ENCODE measurements at places on chromosomes 1 and 21. TPM values are rescaled to one million over a fixed set of nuclear protein-coding genes. Genes with fewer than 3 reads are reported as not detected.

The FAM177B gene
- total RNA-seq = 0.18 TPM

The SLC6A17 gene
- 11.5 TPM for total RNA-seq

GRCh38 chr1:59720326-59721115 is 94.2 kb upstream of the HOOK1 start:
- no peak for DNase-seq

DNA sequence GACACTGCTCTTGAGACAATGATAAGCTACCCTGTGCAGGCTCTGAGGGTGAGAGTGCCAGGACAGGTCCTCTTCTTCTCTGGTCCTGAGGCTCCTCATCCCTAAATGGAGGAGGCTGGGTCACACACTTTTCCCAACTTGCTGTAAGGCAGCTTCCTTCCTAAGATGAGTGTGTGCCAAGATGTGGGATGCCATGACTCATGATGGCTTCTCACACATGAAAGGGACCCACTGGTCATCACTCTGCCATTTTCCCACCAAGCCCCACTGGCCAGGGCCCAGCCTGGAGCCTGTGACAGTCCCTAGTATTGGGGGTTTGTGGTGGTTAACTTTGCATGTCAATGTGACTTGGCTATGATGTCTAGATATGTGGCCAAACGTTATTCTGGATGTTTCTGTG is 54.4 kb downstream of the CNIH3 start:
- no peak for DNase-seq

The GSTM1 gene
- 5.1 TPM for total RNA-seq

GRCh38 chr1:160797271-160797709 is 1.3 kb downstream of the LY9 start:
- DNase-seq = no peak

DNA sequence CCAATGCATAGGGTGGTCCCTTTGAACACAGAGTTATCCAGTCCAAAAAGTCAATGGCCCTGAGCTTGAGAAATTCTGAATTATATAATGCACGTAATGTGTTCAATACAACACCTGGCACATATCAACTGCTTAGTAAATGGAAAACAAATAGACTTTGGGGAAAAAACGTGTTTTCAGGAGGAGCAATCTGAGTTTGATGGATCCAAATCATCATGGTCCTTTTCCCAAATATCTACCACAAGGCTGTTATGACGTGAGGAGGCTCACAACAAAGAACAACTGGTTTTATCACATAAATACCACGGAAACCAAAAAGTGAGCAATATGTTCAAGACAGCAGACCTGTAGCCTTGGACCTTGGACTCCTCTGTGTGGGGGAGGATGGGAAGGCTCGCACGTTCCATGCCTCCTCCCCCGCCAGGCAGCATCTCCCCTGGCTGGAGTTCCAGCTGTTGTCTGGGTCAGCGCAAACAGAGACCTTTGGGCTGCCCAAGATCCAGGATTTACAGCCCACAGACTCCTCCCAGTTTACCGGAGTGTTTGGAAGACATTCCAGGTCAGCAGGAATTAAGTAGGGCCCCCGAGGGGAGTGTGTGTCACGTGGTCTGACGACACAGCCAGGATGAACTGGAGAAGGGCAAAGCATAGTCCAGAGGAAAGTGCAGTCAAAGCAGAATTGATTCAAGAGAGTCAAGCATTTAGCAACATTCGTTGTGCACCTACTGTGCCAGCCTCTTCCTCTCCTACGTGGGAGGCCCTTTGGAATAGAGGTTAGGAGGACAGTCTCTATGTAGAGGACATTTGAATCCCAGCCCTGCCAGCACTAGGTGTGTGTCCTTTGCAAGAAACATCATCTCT is 32.2 kb upstream of the MED18 start:
- no peak for DNase-seq

GRCh38 chr1:188689542-188689941 is 1788.1 kb downstream of the BRINP3 start:
- no peak for DNase-seq

- no peak for DNase-seq
These were observed 15.6 kb downstream of the EPHA8 start for GRCh38 chr1:22578732-22579361.

DNA sequence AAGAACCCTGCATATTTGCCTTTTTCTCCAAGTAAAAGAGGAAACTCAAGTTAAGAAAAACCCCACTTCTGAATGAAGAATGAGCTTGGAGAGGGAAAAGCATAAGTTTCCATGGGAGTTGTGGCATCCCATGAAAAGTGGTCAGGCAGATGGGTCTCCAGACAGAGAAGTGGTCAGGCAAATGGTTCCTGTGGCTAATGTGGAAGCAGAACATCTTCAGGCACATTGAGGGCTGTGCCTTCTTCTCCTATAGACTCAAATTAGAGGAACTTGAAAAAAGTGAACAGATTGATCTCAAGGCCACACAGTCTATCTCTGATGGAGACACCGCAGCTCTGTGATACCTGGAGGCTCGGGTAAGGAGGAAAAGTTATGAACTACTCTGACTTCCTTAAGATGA is 55.7 kb upstream of the KIRREL1 start:
- no peak for DNase-seq

GRCh38 chr1:84269306-84269705 is 32.2 kb upstream of the SAMD13 start:
- DNase-seq = no peak

DNA sequence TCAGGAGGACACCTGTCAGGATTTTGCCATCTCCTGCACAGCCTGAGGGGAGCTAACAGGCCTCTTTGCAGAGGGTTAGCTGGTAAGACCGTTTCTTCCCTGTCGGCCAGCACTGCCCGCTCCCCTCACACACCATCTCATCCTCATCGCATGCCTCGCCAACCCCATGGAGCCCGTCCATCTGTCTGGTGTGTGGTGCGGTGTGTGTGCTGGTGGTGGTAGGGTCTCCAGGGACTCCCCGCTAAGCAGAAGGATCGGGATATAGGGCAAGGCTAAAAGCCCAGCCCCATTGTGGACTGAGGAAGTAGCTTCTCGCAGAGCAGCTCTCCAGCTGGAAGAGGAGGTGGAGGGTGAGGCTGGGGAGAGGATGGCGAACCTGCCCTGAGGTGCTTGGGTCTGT is 6.8 kb upstream of the SFN start:
- DNase-seq = peak; percentile 30

DNA sequence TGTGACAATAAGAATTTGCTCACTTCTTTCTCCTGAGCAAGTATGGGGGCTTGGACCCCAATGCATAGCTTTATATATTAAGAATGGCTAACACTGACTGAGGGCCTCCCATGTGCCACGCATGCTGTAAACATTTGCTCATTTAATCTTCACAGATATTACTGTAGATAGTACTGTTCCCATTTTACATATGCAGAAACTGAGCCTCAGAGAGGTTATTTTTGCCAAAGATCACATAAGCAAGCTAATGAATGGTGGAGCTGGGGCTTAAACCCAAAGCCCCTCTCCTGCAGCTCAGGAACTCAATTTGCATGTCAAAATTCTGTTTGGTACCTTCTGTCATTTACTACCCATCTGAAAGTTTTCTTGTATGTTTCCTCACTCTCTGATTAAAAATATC is 163.5 kb upstream of the NFIA start:
- DNase-seq = no peak

DNA sequence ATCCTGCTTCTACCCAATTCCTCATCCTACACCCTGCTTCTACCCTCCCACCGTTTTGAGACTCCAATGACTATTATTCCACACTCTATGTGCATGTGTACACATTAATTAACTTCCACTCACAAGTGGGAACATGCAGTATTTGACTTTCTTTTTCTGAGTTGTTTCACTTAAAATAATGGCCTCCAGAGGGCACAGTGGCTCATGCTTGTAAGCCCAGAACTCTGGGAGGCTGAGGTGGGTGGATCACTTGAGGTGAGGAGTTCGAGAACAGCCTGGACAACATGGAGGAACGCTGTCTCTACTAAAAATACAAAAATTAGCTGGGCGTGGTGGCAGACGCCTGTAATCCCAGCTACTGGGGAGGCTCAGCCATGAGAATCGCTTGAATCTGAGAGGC is 464.8 kb downstream of the PTBP2 start:
- no peak for DNase-seq

DNA sequence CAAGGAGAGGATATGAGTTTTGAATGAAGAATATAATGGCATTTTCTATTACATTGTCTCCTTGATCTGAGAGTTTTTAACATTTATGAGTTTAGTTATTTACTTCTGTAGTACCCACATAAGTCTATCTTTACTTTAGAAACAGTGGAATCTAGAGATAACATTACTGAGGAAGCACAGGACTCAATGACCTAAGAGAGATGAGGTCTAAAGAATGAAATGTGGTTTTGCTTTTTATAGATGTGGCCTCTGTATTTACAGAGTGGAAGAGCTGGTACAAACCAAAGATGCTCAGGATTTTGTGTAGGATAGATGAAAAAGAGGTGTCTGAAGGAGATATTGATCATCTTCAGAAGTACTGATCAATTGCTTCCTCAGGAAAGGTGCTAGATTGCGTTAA is 177.3 kb downstream of the KCTD3 start:
- no peak for DNase-seq

- peak; percentile 31 for DNase-seq
These were observed 166.1 kb downstream of the PDE4B start for GRCh38 chr1:65958561-65959350.

DNA sequence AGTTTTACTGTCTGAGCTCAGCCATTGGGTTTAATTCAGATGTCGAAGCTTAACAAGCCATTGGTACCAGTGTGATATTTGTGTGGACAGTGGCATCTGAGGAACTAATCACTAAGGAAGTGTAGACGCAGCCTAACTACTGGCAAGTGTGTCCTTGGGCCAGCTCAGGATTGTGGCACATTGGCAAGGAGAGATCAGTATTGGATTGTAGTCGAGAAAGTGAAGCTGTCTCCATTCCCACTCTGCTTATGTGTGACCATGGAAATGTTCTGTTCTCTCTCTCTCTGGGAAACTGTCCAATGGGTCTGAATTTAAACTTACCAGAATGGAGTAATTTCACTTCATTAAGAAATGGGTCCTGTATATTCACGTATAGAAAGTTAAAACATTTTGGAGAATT is 112.2 kb downstream of the ITSN1 start:
- DNase-seq = no peak

The ANKRD65 gene
- 1.1 TPM for total RNA-seq

GRCh38 chr1:217088011-217088410 is 364.8 kb upstream of the ESRRG start:
- no peak for DNase-seq

Data from cerebellum (tissue), 4 donors.